ENCODE measurements at places on chromosomes 2 and 18. TPM values are rescaled to one million over a fixed set of nuclear protein-coding genes. Genes with fewer than 3 reads are reported as not detected.

The PSMA8 gene
- not detected for total RNA-seq

The FMNL2 gene
- total RNA-seq: 28.0 TPM

The TRAK2 gene
- total RNA-seq: 73.1 TPM

The MOGAT1 gene
- not detected for total RNA-seq

The THOC1 gene
- 34.1 TPM for total RNA-seq

DNA sequence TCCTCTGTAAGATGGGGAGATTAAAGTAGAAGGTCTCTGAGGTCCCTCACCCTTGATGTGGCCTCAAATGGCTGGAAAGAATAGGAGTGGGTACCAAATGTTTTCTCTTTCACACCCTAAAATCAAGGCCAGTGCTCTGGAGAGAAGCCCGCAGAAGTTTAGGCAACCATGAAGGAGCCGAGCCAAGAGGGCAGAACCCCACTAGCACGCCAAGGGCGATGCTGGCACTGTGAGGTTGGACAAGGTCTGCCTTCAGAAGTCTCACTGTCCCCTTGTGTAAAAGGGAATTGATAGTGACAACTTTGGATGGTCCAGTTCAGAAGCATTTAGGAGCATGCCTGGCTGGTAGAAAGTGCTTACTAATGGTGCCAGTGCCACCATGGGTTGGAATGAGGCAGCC is 16.3 kb upstream of the OTOF start:
- no peak overlapping the region for H3K4me3 ChIP-seq
- DNase-seq: no peak
- no peak overlapping the region for H3K27ac ChIP-seq

- peak; percentile 84 for DNase-seq
- no peak overlapping the region for H3K27ac ChIP-seq
- H3K36me3 ChIP-seq: no peaks in the 10 kb centered on the region
These were observed 262.6 kb upstream of the HS6ST1 start for GRCh38 chr2:128580988-128581848.

- H3K27ac ChIP-seq: no peak overlapping the region
- H3K27me3 ChIP-seq: no peaks in the 10 kb centered on the region
- H3K4me3 ChIP-seq: no peak overlapping the region
These were observed 108.5 kb upstream of the SMAD7 start for GRCh38 chr18:49059028-49059834.

DNA sequence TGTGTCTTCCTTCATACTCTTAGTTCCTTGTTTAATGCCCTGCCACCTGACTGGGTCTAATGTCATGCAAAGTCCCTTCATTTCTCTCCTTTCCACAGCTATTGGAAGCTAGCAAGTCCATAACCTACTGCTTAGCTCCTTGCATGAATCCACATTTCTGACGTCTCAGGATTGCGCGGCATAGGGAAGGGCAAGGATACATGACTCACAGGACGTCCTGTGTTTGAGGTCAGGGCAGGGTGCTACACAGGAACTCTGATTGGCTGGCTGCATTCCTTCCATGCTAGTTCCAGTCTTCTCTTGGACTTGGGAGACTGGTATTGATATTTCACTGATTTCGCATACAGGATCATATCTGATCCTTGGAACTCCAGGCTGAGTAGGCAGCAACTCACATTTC is 137.9 kb downstream of the CDH2 start:
- no peak overlapping the region for H3K27ac ChIP-seq
- DNase-seq: no peak
- H3K4me3 ChIP-seq: no peak overlapping the region
- no peaks in the 10 kb centered on the region for H3K36me3 ChIP-seq
- no peaks in the 10 kb centered on the region for H3K27me3 ChIP-seq

DNA sequence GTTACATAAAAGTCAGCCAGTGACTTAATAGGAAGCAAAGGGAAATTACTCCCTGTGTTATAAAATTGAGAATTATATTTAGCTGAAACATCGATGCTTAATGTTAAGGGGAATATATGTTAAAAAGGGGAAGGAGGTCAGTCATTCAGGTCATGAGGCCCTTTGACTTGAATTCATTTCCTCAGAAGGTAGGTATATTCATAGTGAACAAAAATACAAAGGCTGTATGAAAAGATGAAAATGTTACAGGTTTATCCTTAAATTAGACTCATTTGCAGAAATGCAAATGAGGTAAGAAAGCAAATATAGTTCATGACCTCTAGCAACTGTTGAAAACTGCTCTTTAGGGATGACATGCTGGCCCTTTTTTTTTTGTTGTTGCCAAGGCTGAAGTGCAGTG is 20.8 kb downstream of the MSH6 start:
- peaks cover 98% of the 10 kb centered on the region for H3K36me3 ChIP-seq
- DNase-seq: no peak
- H3K4me1 ChIP-seq: peaks cover 16% of the 10 kb centered on the region
- H3K27ac ChIP-seq: no peak overlapping the region

DNA sequence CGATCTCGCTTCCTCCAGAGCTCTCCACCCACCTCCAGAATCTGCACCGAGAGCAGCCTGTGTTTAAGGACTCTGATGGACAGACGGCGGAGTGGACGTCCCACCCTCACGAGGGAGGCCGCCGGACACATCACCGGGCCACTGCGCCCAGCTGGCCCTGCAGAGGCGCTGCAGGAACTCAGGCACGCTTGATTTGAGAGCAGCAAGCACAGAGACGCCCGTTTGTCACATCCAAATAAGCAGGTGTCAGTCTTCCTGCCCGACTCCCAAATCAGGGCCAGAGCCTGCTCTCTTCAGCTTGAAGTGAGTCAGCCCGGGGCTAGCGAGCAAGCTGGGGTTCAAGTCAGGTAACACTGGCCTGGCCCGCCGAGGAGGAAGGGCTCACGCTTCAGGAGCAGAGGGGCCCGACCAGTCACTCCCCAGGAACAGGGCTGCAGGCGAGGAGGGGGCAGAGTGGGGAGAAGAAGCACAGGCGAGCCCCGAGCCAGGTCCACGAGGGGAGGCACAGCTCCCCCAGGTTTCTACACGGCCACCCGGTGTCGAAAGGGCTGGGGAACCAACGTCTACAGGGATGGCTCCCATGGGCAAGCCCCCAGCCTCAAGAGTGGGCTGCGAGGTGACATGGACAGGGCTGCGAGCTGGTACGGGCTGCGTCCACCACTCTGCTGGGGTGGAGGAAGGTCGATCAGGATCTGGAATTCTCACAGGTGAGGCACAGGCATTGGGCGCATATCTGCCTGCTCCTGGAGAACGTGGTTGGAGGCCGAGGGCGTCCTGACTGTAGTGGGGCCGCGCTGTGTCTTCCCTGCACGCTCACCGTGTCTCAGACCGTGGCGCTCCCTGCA is 52.5 kb upstream of the CTDP1 start:
- no peak for DNase-seq
- H3K4me1 ChIP-seq: peaks cover 4% of the 10 kb centered on the region
- no peak overlapping the region for H3K27ac ChIP-seq
- H3K27me3 ChIP-seq: no peaks in the 10 kb centered on the region
- H3K36me3 ChIP-seq: no peaks in the 10 kb centered on the region

GRCh38 chr2:110211938-110212858 is at the start of gene MTLN:
TSS of gene MTLN (minus strand) at chr2:110212547. CDS start at chr2:110212525, 22 bp downstream.
- no peaks in the 10 kb centered on the region for H3K27me3 ChIP-seq
- H3K4me3 ChIP-seq: peak within 1 kb of the TSS; percentile 68

DNA sequence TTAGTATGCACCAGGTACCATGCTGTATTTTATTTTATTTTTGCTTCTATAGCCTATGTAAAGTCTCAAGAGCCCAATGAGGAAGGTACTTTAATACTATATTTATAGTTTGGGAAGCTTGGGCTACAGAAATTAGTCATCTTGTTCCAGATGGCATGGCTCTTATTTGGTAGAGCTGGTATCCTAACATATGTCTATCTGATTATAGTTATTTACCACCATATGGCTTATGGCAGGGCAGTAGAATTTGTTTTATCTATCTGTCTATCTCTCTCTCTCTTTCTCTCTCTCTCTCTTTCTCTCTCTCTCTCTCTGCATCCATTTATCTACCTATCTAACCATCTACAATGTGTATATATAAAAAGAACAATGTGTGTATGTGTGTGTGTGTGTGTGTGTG is 1293.7 kb upstream of the SLC39A10 start:
- H3K36me3 ChIP-seq: no peaks in the 10 kb centered on the region
- no peak for DNase-seq
- no peak overlapping the region for H3K4me3 ChIP-seq
- no peaks in the 10 kb centered on the region for H3K27me3 ChIP-seq
- no peak overlapping the region for H3K27ac ChIP-seq

DNA sequence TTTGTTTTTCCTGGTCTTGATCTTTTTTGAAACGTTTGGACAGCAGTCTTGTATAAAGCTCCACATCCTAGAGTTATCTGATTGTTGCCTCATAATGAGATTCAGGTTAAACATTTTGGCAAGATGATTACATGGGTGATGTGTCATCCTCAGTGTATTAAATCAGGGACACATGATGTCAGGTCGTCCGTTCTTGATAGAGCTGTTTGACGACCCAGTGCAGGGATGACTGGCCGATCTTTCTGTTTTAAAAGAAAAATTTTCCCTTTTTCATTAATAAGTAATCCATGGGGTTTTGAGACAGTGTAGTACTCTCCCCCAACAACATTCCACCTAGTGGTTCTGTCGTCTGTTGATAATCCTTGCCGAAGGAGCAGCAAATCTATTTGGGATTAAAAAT is 44.5 kb upstream of the SERPINB2 start:
- no peaks in the 10 kb centered on the region for H3K4me1 ChIP-seq
- no peaks in the 10 kb centered on the region for H3K27me3 ChIP-seq
- no peak overlapping the region for H3K4me3 ChIP-seq
- no peaks in the 10 kb centered on the region for H3K36me3 ChIP-seq
- DNase-seq: no peak

DNA sequence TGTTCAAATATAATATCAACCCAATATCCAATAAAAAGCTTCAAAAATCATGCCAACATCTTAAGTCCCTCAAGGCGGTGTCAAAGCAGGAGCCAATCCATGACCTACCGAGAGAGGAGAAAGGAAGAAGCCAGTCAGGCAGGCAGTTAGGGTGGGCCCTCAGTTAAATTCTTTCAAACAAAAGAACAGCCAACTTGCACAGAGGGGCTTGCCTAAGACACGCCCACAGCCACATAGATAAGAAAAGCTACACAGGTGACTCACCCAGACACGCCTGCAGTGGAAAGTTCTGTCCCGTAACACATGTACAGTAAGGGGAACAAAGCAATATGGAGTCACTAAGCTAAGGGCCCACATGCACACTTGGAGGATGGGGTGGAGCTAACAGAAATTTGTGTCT is 61.3 kb downstream of the SP110 start:
- no peak overlapping the region for H3K27ac ChIP-seq
- no peak overlapping the region for H3K4me3 ChIP-seq
- no peak for DNase-seq

DNA sequence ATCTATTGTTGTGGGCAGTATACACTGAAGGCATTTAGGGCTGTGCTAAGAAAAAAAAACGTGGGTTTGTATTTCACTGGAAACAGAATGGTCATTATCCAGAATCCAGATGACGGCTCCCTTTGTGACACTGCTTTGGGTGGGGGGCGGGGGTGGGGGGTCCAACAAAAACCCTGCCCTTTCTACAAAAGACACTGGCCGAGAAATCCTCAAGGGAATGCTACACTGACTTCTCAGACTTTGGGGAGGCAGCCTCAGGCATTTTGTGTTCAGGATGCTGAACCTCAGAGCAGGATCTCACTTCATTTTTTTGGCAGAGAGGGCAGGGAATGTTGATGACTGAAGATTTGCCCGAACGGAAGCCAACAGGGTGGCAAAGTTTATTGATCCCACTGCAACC is 417.1 kb downstream of the HRH4 start:
- no peaks in the 10 kb centered on the region for H3K4me1 ChIP-seq
- H3K36me3 ChIP-seq: no peaks in the 10 kb centered on the region
- H3K4me3 ChIP-seq: no peak overlapping the region
- H3K27ac ChIP-seq: no peak overlapping the region
- no peaks in the 10 kb centered on the region for H3K27me3 ChIP-seq
- no peak for DNase-seq

- H3K36me3 ChIP-seq: no peaks in the 10 kb centered on the region
- H3K27me3 ChIP-seq: no peaks in the 10 kb centered on the region
- H3K27ac ChIP-seq: peak overlapping the region; percentile 57
- H3K4me1 ChIP-seq: peaks cover 55% of the 10 kb centered on the region
- H3K4me3 ChIP-seq: no peak overlapping the region
These were observed 204.1 kb downstream of the CTIF start for GRCh38 chr18:48742706-48743475.

DNA sequence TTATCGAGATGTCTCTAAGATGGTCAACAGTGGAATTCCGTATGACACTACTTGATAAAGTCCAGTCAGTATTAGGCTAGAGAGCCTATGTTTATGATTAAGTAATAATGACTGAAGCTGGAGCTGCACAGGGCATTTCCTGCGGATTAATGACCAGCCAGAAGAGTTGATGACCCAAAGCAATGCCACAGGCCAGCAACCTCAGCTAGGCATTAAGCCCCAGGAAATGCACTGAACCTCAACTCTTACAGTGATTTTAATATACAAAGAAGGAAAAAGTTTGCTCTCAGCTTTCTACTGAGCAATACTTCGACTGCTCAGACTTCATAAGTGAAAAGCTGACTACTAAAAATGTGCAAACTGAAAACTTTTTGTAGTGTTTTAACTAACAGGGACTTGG is 3.9 kb downstream of the KCTD1 start:
- H3K36me3 ChIP-seq: no peaks in the 10 kb centered on the region
- DNase-seq: no peak
- H3K4me3 ChIP-seq: no peak overlapping the region
- H3K27me3 ChIP-seq: no peaks in the 10 kb centered on the region
- H3K4me1 ChIP-seq: peaks cover 21% of the 10 kb centered on the region

DNA sequence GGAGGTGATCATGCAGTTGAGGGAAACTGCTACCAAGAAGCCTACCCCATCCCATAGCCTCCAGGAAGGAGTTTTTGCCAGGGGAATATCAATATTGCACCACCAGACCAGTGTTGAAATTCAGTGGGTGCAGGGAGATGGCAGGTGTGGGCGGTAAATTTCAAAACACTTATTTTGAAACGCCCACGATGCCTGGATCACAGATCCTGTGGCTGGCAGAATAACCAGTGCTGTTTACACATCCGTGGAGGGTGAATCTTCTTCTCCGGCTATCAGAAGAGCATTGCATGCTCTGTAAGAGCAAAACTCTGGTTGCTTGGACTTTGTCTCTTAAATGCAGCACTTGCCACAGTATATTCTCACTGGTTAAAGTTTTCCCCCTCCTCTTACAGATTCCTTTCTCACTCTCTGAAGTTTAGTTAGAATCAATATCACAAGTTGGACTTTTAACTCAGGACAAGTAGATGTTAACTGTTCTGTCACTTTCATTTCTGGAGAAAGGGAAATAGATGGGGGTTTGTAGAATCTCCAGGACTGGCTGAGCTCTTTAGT is 70.5 kb upstream of the ZCCHC2 start:
- peaks cover 9% of the 10 kb centered on the region for H3K4me1 ChIP-seq
- H3K36me3 ChIP-seq: no peaks in the 10 kb centered on the region
- H3K4me3 ChIP-seq: no peak overlapping the region
- peak; percentile 64 for DNase-seq

DNA sequence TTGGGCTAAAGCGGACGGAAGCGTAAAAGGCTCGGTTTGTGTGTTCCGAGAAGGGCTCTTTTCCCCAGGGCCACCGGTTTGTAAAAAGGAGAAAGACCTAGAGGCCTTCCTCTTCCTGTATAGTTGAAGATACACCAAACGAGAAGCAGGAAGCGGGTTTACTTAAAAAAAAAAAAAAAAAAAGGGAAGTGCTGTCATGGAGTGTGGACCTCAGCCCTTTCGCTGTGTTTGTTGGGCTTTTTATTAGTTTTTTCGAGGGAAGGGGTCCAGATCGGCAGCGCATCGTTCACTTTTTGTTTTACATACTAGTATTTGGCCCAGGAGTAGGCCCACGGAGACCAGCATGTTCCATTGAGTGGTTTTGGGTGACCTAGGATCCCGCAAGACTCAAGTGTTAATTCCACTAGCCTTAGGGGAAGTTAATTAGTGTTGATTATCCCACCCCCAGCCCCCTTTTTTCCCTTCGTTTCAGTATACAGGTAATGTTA is 676 bp downstream of the ACTR2 start:
- H3K27me3 ChIP-seq: no peaks in the 10 kb centered on the region
- no peaks in the 10 kb centered on the region for H3K36me3 ChIP-seq
- no peak for DNase-seq
- peak overlapping the region; percentile 100 for H3K27ac ChIP-seq
